Erythroblast (primary cell): ENCODE measurements at places on chromosomes 4 and X.

DNA sequence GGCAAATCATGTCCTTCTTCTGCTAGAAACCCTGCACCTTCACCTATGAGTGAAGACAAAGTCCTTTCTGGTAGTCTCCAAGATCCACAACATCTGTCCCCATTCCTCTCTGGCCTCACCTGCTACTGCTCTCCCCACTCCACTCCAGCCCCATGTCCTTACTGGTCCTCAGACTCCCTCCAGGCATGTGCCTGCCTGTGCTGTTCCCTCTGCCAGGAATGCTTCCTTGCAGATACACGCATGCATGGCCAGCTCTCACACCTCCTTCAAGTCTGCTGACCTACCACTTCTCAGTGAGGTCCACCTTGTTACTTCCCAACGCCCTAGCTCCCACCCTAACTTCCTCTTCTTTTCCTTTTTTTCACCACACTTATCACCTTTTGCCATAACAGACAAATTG is 18.1 kb downstream of the HMGB2 start:
- no peak for DNase-seq

GRCh38 chr4:170270628-170271027 is 180.9 kb upstream of the AADAT start:
- DNase-seq = no peak

DNA sequence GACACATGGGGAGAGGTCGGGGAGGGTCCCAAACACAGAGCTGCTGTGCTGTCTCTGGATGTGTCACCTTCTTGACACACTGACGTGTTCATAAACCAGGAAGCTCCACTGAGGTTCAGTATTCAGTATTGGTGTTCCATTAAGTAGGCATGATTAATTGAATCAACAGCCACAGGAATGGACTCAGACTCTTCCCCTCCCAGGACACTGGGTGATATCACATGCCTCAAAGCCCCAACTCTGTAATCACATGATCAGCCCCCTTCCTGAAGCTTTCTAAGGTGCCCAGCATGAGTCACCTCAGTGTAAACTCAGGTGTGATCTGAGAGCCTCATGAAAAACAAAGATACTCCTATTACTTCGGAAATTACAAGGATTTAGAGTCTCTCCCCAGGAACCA is 21.1 kb upstream of the HNRNPD start:
- no peak for DNase-seq

DNA sequence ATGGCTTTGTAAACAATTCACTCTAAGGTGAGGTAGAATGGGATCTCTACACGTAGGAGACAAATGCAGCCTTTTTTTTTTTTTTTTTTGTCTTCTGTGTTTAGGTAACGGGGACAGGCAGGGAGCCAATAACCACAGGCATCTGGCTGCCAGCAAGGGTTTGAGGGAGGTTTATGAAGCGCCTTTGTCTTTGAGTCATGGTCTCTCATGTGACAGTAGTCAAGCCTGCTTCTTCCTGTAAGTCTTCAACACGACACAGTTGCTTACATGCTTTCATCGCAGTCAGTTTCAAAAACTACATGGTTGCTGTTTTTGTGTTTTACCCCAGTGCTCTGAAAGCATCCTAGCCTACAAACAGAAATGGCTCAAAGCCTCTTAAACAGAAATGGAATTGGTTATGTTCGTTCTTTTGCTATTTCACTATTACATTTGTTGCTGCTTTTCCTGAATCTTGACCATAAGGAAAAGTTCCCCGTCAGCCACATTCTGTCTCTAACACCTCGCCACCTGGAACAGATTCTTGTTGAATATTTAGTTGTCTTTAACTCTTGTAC is 127.8 kb upstream of the METTL14 start:
- DNase-seq = no peak

DNA sequence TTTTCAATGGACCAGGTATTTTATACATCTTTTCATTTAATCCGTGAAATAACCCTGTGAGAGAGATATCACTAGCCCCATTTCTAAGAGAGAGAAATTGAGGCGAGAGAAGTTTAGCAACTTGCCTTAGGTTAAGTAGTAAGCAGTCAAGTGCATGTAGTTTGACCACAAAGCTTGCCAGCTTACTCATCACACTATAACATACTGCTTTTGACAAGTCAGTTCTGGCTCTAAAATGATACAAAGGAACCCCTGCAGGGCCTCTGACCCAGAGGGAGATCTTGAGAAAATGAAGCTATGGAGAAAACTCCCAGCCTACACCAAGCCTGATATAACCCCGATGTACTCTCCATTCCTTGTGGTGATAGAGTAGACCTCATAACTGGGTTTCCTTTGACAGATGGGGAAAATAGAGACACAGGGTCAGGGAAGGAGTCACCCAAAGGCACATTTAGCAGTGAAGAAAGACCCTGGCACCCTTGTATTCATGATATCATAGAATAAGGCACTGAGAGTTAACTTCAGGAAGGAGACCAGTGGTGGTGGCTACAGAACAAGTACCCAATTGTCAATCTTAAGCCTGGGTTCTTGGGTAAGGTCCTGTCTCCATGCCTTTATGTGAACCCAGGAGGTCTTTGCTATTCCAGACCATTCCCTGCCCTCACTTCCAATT is 60.2 kb upstream of the MSN start:
- DNase-seq = no peak

GRCh38 chrX:29940750-29941149 is 274.6 kb upstream of the MAGEB2 start:
- no peak for DNase-seq

DNA sequence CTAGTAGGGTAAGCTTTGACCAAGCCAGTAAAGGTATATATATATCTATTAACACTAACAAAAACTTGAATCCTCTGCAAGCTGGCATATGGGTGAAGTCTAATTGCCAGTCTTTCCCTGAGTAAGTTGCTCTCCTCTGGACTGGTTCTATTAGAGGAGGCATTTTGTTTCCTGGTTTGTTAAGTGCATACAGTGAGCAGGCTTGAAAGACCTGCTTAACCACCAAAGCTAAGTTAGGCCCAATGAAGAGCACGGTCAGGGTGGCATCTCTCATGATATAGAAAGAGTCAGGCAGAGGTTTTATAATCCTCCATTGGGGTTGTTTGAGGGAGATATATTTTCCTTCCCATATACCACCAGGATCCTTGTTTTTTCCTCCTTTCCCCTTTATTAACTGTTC is 9.6 kb upstream of the AREG start:
- no peak for DNase-seq

DNA sequence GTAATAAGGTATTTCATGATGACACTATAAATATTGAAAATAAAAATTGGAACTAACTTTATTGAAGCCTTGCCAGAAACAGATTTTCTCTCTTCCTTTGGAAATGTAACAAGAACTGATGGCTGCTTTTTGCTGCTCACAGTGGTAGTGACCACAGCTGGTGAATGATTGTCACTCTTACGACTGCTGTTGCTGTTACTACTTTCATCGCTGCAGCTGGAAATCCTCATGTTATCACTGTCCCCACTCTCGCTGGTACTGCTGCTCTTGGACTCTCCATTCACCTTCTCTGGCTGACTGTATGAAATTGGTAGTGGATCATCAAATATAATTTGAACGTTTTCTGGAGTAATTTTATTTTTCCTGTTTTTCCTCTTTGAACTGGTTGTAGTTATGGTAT is 28.5 kb upstream of the COX18 start:
- no peak for DNase-seq

DNA sequence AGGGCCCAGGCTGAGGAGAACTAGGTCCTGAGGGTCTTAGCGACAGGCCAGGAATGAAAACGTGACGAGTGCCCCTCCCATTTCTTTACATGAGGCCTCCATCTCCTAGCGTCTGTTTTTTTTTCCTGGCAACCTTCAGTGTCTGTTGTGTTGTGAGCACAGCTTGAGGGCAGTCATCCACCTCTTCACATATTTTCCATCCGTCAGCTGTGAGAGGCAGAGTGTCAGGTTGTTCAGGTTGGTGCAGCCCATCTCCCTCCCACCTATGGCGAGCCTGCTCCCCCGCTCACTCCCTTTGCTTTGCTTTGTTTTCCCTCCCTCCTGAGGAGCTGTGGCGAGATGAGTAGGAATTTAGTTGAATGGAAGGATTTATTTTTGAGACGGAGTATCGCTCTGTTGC is 51.7 kb upstream of the CHRNA9 start:
- no peak for DNase-seq

DNA sequence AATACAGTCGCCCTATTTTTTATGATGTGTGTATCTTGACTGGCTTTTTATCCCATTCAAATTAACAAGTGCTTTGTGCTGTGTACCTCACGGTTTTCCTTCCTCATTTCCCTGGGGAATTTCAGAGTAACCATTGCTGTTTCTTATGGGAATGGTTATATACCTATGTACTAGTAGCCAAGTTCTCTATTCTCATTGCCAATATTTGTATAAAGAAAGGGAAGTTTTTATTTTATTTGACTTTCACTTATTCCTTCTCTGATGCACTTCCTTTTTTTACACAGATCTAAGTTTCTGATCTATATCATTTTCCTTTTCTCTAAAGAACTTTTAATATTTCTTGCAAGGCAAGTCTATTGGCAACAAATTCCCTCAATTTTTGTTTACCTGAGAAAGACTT is 181.3 kb downstream of the SOWAHB start:
- DNase-seq = no peak

DNA sequence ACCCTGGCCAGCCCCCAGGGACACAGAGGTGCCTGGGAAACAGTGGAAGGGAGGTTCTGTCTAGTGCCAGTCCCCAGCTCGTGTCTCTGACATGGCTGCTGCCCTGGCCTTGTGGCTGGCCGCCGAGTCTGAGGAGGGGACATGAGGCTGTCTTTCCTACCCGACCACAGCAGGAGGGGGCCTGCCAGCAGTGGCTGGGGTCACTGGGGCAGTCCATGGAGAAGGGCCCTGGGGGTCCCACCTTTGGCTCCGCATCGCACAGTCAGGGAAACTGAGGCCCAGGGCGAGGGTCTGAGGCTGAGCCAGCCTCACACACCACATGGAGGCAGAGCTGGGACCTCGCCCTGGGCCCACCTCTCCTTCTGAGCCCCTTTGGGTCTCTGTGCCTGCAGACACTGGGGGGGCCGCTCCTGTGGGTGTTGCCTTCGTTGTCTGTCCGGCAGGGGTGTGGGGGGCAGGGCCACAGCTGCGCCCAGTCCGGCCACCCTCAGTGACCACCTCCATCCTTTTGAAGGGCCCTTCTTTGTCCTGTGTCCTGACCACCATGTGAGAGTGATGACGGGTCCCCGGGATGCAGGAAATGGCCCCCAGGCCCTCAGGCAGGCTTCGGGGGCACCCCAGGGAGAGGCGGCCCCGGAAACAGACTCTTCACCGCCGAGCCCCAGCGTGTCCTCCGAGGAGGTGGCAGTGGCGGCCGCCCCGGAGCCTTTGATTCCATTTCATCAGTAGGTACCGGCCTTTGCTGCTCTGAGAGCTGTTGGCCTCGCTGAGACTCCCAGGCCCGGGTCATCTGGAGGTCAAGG is 17.6 kb downstream of the SH3TC1 start:
- DNase-seq = no peak

DNA sequence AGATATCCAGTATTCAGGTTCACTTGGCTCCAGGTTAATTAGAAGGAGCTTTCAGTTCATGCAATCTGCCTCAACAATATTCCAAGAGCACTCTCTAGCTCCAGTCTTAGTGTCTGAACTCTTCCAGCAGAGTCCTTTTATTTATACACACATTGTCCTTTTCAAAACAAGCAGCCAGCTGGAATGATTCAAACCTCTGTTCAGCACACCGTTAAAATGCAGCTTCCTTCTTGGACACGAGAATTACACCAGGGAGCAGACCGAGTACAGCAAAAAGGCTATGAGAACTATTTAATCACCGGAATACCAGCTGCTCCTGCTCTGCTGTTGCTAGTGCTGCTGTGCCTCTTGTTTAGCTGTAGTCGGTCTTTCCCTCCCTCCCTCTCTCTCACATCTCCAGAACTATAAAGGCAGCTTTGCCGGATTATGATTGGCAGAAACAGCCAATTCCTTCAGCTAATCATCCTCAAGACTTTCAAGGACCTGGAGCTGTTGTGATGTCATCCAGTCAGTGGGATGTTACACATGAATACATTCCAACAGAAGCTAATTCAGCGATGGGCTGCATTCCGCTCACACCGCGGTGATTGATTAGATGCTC is at the start of gene NDST4:
Gene NDST4, minus strand, starts transcription at position 115 of the 601 bp plus-strand sequence. CDS start 36,584 bp downstream, outside the sequence.
- DNase-seq = no peak

DNA sequence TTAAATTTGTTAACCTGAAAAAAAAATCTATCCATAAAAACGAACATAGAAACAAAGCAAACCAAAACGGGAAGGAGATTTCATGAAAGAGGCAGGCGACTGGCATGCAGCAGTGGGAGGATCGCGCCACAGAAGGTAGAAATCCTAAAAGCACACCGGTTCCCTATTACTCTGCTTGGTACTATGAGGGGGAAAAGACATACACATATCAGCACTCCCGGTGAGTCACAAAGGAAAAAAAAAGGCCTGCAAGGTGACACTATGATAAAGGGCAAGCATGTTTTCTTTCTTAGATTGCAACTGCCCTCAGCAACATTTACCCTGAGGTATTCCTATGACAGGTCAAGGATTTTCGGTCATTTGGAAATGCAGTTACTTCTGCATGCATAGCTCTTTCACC is 60.6 kb upstream of the NAP1L5 start:
- no peak for DNase-seq

DNA sequence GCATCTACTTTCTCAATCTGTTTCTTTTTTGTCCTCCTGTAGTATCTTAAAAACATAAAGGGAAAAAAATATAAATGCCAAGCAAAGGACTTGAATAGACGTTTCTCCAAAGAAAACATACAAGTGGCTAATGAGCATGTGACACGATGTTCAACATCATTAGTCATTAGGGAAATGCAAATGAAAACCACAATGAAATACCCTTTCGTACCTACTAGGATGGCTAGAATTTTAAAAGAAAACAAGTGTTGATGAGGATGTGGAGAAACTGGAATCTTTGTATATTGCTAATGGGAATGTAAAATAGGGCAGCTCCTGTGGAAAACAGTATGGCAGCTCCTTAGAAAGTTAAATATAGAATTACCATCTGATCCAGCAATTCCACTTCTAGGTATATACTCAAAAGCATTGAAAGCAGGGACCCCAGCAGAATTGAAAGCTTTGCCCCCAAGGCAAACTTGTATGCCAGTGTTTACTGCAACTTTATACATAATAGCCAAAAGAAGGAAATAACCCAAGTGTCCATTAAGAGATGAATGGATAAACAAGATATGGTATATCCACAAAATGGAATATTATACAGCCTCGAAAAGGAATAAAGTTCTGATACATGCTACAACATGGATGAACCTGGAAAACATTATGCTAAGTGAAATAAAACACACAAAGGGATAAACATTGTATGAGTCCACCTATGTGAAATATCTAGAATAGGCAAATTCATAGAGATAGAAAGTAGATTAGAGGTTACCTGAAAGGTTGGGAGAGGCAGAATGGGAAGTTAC is 138.3 kb downstream of the SH3KBP1 start:
- DNase-seq = no peak

- no peak for DNase-seq
These were observed 125.9 kb downstream of the CFAP299 start for GRCh38 chr4:80461412-80461811.

DNA sequence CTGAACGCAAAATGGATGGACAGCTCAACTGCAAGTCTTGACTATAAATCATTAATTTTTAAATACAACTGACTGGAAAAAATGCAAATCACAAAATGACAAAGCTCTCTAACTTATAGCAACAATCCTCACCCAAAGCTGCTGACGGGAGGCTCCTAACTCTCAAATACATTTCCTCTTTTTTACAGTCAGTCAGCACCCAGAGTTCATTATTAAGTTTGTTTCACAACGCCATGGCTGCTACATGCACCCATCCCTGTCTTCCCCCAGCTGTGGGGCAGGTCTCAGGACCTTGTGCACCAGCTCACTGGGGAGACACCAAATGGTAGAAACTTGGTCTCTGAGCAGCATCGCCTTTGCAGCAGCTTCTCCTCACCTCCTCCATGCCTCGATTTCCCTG is 97.6 kb downstream of the SLC34A2 start:
- DNase-seq = no peak
